ENCODE measurements at places on chromosomes 13 and 19.

DNA sequence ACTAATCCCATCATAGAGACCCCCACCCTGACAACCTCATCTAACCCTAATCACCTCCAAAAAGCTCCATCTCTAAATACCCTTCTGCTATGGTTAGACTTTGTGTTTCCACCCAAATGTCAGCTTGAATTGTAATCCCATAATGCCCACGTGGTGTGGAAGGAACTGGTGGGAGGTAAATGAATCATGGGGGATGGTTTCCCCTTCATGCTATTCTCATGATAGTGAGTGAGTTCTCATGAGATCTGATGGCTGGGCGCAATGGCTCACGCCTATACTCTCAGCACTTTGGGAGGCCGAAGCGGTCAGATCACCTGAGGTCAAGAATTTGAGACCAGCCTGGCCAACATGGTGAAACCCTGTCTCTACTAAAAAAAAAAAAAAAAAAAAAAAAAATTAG lies 2.6 kb downstream of the VMAC start:
- no peak for DNase-seq

- DNase-seq: no peak
These were observed 191.3 kb downstream of the KLF5 start for GRCh38 chr13:73250061-73250460.

DNA sequence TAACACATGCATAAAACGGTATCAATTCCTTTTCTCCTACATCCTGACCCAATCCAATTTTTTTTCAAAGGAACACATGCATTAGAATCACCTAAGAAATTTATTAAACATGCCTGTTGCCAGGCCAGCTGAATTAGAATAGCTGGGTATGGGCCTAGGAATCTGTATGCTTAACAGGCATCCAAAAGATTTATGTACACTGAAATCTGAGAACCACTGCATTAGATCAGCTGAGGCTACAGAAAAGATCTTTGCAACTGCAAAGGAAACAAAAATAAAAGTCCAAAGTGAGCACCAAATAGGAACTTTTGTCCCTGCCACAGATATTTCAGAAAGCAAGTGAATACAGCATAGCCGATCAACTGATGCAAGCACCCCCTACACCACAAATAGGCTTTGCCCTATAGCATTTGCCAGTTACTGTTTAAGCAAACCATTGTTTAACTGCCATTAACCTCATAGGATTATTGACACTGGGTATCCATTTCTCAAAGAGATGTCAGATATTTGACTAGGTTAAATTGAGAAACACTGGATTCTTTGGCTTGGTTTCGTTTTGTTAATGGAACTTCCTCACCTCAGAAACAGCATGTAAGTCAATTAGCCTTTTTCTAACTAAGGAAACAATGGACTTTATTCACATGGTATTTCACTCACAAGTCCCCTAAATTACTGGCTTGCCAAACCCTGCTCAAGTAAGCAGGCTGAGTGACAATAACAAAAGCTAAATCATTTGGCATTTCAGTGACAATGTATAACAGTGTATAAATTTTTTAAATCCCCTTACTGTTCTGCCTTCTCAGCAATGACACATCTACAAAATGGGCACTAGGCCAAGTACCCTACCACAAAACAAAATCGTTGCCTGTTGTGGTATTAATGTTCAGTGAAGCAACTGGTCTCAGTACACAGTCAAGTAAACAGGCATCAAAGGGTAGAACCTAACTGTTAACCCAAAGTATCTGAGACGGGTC lies 67.8 kb downstream of the SUCLA2 start:
- DNase-seq: no peak

DNA sequence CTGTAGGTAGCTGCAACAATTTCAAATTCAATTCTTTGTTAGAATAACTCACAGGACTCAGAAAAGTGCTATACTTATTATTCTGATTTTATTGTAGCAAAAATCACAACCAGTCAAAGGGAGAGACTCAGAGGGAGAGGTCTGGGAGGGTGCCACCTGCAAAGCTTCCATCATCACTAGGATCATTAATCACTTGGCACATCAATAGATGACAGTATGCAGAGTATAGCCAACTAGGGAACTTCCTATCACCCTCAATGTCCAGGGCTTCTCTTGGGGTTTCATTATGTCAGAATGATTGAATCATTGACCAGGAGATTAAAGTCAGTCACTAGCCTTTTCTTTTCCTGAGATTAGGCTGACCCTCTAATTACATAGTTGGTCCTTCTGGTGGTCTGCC lies 431.3 kb upstream of the ATXN8OS start:
- DNase-seq: no peak

- DNase-seq: no peak
These were observed 7.7 kb upstream of the CRTC1 start for GRCh38 chr19:18675779-18676178.

GRCh38 chr13:112241288-112241687 lies 134.9 kb upstream of the SPACA7 start:
- DNase-seq: no peak
